ENCODE measurements at places on chromosomes 4 and X. TPM values are rescaled to one million over a fixed set of nuclear protein-coding genes. Genes with fewer than 3 reads are reported as not detected.

GRCh38 chrX:15160558-15161095, 109.3 kb downstream of the ASB9 start:
- H3K36me3 ChIP-seq = no peaks in the 10 kb centered on the region
- no peaks in the 10 kb centered on the region for H3K4me1 ChIP-seq
- H3K27me3 ChIP-seq = no peaks in the 10 kb centered on the region

DNA sequence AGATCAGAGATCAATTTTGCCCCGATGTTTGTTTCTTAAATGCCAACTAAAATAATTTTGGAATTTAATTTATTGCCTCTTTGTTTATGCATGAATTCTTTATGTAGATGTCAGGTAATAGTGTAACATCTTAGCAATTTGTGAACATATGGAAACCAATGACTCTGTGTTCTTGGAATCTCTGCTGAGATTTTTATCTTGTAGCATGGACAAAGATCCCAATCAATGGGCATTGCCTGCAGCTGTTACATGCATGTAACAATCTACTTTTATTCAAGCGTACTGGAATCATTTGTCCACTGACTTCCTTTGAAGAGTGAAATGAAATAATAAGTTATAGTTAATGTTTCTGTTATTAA, 61.6 kb upstream of the ARSJ start:
- no peak overlapping the region for H3K27ac ChIP-seq
- no peaks in the 10 kb centered on the region for H3K27me3 ChIP-seq
- no peaks in the 10 kb centered on the region for H3K4me1 ChIP-seq
- DNase-seq = no peak

GRCh38 chr4:150348079-150348478, 233.9 kb upstream of the MAB21L2 start:
- no peak for DNase-seq
- H3K27me3 ChIP-seq = no peaks in the 10 kb centered on the region
- no peak overlapping the region for H3K27ac ChIP-seq
- H3K4me1 ChIP-seq = no peaks in the 10 kb centered on the region
- no peaks in the 10 kb centered on the region for H3K36me3 ChIP-seq

DNA sequence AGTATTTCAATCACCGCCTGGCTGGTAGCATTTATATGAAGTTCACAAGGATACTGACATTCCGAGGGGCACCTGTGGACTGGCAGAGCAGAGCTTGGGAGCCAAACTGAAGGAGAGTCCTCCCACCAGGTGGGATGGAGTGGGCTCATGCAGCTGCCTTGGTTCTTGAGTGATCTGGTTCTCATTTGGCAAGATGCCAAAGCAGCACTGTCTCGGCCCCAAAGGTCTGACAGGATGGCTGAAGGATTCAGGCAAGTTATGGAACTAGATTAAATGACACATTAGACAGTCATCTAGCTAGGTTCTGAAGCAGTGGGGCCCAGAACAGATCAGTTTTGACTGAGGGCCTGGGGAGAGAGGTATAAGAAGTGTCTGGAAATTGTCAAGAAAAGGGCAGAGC, 3.2 kb downstream of the FGF16 start:
- no peaks in the 10 kb centered on the region for H3K36me3 ChIP-seq
- no peaks in the 10 kb centered on the region for H3K27me3 ChIP-seq
- H3K27ac ChIP-seq = no peak overlapping the region

- no peak overlapping the region for H3K4me3 ChIP-seq
- peaks cover 14% of the 10 kb centered on the region for H3K4me1 ChIP-seq
- no peak for DNase-seq
- H3K27me3 ChIP-seq = no peaks in the 10 kb centered on the region
Observed at GRCh38 chr4:147477439-147477838, 3.5 kb upstream of the EDNRA start.

- no peak overlapping the region for H3K4me3 ChIP-seq
- H3K27me3 ChIP-seq = no peaks in the 10 kb centered on the region
- peaks cover 31% of the 10 kb centered on the region for H3K4me1 ChIP-seq
Observed at GRCh38 chr4:26035921-26036320, 121.9 kb downstream of the SMIM20 start.

DNA sequence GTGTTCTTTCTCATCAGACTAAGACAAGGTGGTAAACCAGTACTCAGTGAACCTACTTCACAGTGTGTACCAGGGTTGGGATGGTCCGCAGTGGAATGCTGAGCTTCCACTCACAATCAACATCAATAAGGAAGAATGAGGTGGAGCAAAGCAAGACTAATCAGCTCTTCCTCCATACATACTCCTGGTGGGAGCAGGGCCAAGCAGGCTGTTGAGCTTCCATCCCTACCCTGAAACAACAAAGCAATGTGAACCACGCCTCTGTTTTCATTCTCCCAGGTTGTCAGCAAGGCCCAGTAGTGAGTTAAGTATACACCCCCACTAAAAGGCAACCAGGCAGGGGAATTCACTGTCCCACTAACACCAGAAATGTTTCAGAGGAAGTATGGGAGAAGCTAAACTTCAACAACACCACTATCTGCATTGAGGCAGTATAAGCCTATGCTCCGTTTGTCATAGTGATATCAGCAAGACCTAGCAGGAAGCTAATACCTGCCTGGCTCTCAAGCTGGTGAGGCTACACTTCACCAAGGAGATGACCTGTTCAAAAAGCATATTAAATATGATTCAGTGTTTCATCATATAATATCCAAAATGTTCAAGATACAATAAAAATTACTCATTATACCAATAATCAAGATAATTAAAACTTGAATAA, 109.5 kb downstream of the DDX60 start:
- no peak overlapping the region for H3K4me3 ChIP-seq
- no peaks in the 10 kb centered on the region for H3K4me1 ChIP-seq
- no peak overlapping the region for H3K27ac ChIP-seq
- H3K27me3 ChIP-seq = no peaks in the 10 kb centered on the region
- no peak for DNase-seq
- H3K36me3 ChIP-seq = no peaks in the 10 kb centered on the region

DNA sequence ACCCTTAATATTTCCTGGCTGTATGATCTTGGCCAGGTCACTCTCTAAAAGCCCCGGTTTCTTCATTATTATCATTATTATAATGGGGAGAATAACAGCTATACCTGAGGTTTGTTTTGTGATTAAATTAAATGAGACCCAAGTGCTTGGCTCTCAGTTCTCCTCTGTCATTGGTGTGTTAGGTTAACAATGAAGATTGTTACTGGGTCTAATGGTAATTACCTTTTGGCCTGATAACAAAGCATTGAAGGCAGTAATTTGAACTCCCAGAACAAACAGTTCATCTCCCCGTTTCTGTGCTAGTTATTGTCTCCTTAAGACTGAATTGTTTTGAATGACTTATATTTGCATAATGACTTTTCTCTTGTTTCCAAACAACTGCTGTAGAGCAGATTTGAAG, 6.8 kb upstream of the ANAPC4 start:
- H3K27me3 ChIP-seq = no peaks in the 10 kb centered on the region
- H3K27ac ChIP-seq = no peak overlapping the region
- H3K36me3 ChIP-seq = peaks cover 13% of the 10 kb centered on the region
- H3K4me1 ChIP-seq = no peaks in the 10 kb centered on the region

GRCh38 chr4:181162676-181163075, 1080.5 kb upstream of the TENM3 start:
- no peak overlapping the region for H3K27ac ChIP-seq
- no peak for DNase-seq
- H3K27me3 ChIP-seq = no peaks in the 10 kb centered on the region
- no peaks in the 10 kb centered on the region for H3K36me3 ChIP-seq
- H3K4me1 ChIP-seq = no peaks in the 10 kb centered on the region

GRCh38 chr4:142683503-142683902, 162.6 kb downstream of the INPP4B start:
- no peak overlapping the region for H3K27ac ChIP-seq
- H3K4me1 ChIP-seq = no peaks in the 10 kb centered on the region
- no peak overlapping the region for H3K4me3 ChIP-seq
- no peaks in the 10 kb centered on the region for H3K36me3 ChIP-seq
- no peak for DNase-seq
- H3K27me3 ChIP-seq = no peaks in the 10 kb centered on the region

GRCh38 chrX:65681810-65682209, 14.4 kb downstream of the MSN start:
- H3K36me3 ChIP-seq = no peaks in the 10 kb centered on the region
- H3K27ac ChIP-seq = no peak overlapping the region
- H3K4me3 ChIP-seq = no peak overlapping the region
- DNase-seq = no peak

DNA sequence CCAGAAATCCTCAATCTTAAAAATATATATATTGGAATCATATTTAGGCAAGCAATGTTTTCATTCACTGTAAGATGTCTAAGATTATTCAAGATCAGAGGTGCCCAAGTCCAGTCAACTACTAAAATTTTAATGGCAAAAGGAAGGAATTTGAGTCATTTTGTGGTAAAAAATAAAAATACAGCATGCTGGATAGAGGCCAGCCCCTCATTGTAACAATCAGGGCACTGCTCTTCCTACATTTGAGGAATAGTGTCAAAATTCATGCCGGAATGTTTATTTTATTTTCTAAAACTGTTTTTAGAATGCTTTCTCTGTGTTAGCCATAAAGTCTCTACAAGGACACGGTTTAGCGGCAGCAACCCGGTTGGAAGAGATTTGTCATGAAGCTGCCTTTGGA, 49.9 kb upstream of the SRD5A3 start:
- no peaks in the 10 kb centered on the region for H3K4me1 ChIP-seq
- H3K27ac ChIP-seq = no peak overlapping the region
- no peaks in the 10 kb centered on the region for H3K36me3 ChIP-seq
- H3K27me3 ChIP-seq = no peaks in the 10 kb centered on the region
- no peak for DNase-seq

- no peaks in the 10 kb centered on the region for H3K4me1 ChIP-seq
- no peaks in the 10 kb centered on the region for H3K27me3 ChIP-seq
- H3K4me3 ChIP-seq = no peak overlapping the region
- no peaks in the 10 kb centered on the region for H3K36me3 ChIP-seq
Observed at GRCh38 chr4:125045311-125045710, 269.4 kb upstream of the FAT4 start.

ANKRD37 gene
- 8.3 TPM for total RNA-seq

ASB11 gene
- not detected for total RNA-seq

WNK3 gene
- total RNA-seq = 2.0 TPM

Data from esophagus muscularis mucosa (tissue), 4 donors.